ENCODE measurements at places on chromosomes 11 and 22.

DNA sequence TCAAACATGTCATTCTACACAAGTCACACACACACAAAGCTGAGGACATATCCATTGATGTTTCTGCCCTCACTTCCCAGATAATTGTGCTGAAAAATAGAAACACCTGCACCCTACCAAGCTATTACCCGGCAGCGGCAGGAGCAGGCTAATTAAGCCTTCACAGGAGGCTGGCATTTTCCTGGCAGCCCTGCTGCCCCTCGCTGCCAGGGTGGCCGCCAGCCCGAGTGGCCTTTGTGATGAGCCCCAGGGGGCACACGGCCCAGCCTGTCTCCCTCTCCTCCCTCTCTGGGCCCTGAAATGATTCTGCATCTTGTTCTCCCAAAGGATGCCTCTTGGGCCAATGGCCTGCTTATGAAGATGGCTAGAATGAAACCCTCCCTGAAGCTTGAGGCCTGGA lies 76.2 kb upstream of the TP53I11 start:
- DNase-seq: no peak

DNA sequence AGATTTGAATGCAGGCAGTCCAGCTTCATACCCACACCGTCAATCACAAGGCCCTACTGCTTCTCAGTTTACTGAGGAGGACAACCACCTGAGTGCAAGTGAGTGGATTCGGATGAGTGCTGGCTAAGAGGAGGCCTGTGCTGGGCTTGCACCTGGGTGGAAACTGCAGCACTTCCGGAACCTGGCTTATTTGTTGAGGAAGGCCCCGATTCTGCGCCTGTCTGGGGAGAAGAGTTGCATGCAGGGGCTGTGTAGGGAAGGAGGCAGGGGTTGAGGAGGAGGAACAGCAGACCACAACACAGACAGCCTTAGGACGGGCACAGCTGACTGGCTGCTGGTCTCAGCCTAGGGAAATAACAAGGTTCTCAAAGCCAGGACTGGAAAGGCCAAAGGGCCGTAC lies 20.8 kb downstream of the ABTB2 start:
- no peak for DNase-seq

DNA sequence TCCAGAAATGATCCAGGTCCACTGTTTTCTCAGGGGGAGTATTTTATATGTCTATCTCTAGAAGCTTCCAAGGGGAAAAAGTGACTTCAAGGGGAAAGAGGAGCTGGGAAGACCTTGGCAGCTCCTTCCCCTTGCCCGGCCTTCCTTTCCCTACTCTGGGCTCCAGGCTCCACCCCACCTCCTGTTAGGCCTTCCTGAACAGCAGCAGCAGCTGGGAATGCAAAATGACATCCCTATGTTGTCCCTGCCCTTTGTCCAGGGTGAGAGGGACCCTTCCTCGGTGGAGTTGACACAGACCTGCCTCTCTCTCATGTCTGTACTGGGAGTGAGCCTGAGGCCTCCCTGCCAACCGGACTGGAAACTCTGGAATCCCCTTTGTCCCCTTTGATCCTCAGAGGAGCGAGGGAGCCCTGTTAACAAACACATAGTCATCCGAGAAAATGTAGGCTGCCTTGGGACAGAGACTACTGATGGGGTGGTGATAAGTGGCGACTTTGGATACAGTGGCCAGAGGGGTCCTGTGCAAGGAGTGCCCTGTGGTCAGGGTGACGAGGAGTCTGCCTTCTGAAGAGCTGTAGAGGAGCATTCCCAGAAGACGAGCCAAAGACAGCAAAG lies 9.0 kb upstream of the MALAT1 start:
- DNase-seq: peak; percentile 25

GRCh38 chr11:15901054-15901453 lies 455.3 kb downstream of the SOX6 start:
- no peak for DNase-seq

- DNase-seq: no peak
These were observed 48.2 kb downstream of the MICAL3 start for GRCh38 chr22:17976121-17976520.

GRCh38 chr11:293852-294661 lies 5.1 kb downstream of the PGGHG start:
- DNase-seq: peak; percentile 39

DNA sequence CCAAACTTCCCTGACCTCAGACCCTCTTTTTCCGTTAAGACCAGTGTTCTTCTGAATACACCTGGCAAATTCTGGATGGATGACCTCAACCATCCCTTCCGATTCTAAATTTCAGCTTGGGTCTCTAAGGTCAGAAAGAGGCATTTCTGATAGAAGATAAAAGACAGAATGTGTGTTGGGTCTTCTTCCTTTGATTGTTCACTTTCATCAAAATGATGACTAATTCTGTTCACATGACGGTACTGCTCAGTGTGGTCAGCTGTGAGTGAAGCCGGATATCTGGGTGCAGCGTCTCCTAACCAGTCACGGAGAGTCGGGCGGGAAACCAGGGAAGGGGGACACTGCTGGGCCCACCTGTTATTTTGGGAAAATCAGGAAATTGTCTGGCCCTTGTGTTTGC lies 151.6 kb upstream of the NAV2 start:
- no peak for DNase-seq

DNA sequence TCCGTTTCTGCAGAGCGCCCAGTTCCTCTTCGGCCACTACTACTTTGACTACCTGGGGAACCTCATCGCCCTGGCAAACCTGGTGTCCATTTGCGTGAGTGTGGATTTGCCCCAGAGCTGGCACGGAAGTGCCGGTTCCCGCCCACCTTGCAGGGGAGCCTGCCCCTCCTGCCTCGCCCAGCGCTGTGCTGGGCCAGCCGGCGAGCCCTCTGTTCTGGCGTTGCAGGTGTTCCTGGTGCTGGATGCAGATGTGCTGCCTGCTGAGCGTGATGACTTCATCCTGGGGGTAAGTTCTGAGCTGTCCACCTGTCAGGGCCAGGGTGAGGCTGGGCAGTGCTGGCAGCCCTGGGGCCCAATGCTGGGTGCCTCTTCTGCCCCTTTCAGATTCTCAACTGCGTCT lies 29.8 kb downstream of the TPCN2 start:
- no peak for DNase-seq

GRCh38 chr22:22943521-22944267 lies 56.1 kb downstream of the IGLL5 start:
- DNase-seq: no peak

DNA sequence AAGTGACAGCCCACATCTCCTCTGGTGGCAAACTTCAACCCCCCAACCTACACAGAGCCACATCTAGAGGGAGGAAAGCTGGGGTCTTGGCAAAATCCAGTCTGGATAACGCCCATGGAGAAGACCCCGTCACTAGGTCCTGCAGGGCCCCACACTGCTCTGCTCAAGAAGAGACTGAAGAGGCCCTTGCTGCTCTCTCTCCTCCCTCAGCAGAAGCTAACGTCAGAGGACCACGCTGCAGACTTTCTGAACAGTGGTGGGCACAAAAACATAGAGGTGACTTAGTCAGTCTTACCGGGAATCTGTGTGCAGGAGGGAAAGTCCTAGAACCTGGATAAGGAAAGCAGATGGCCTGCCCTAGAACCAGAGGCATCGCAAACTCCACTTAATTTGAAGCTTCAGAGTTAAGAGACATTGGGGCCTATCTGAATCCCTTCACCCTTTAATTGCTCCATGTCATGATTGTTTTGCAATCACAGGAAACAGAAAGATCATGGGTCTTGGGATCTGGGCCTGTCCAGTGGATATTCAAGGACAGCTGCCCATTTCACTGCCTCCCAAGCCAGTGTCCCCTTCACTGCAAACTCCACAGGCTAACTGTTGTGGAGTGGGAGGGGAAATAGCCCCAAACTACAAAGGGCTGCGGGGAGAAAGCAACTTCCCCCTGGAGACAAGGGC lies 1.7 kb downstream of the DKK3 start:
- DNase-seq: no peak

DNA sequence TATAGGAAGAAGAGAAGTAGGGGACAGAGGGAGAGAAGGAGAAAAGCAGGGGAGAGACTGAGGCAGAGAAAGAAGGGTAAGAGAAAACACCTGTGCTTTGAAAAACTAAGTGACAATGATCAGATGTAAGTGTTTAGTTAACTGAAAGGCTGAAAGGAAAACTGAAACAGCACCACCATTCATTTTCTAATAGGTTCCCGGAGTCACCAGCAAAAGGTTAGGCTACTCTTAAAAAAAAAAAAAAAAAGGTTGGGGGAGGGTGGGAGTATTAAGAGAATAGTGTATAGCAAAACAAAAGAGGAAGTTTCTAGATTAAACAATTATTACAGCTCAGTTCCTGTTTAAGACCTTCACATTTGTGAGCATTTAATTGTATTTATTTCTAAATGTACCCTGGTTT lies 113.8 kb downstream of the CADM1 start:
- DNase-seq: no peak

- no peak for DNase-seq
These were observed 382 bp downstream of the IMMP1L start for GRCh38 chr11:31509051-31509428.

All from dorsolateral prefrontal cortex (tissue), 122 donors.